Hippocampal formation (tissue), 2 donors: ENCODE measurements at places on chromosomes 11 and 22.

GRCh38 chr22:42990131-42990838 is 24.7 kb downstream of the PACSIN2 start:
- DNase-seq = no peak

- DNase-seq = no peak
Measured at GRCh38 chr22:29426476-29426875, 11.9 kb upstream of the RFPL1 start.

- DNase-seq = no peak
Measured at GRCh38 chr11:93490996-93491618, 52.1 kb downstream of the SMCO4 start.

- DNase-seq = no peak
Measured at GRCh38 chr22:23146478-23147205, 1.4 kb downstream of the RAB36 start.

GRCh38 chr22:35542157-35542938 is 1.7 kb downstream of the RASD2 start:
- no peak for DNase-seq

DNA sequence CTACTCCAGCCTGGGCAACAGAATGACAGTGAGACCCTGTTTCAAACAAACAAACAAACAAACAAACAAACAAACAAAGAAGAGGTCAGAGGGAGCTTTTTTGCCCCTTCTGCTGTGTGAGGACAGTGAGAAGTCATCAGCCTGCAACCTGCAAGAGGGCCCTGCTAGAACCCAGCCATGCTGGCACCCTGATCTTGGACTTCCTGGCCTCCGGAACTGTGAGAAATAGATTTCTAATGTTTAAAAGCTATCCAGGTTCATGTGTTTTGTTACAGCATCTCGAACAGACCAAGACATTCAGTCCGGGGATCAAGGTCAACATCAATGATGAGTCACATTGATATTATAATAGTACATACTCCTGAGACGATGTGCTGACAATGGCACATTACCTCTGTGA is 41.4 kb upstream of the GRAMD1B start:
- DNase-seq = no peak

DNA sequence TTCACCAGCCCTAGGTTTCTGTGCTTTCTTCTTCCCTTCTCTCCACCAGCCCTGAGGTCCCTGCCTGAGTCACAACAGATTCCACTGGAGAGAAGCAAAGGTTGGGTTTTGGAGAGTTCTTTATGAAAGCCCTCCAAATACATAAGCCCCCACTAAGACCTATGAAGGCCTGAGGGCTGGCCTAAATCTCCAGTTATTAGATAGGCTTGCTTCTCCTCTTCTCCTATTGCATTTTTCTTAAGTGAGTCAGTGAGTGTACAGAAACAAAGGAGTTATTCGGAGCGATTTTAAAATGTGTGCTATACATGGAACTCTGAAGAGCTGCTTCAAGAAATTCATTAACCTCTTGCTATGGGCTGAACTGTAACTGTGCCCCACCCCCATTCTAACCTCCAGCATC is 1057.3 kb downstream of the OPCML start:
- DNase-seq = no peak

DNA sequence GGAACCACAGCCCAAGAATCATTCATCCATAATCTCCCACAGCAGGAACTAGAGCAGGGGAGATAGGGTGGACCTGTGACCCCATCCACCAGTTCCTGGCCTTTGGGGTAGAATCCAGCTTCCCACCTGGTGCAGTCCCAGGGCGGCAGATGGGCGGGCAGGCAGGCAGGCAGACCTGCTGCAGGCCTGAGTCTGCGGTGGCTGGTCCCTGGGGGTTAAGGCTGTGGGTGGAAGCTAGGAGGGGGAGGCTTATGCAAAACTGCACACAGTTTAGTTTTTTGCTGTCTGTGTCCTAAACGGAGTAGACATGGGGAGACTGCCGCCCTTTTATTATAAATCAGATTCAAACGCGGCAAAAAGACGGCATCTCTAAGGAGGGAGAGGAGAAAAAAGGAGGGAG is 4.5 kb upstream of the NEFH start:
- no peak for DNase-seq

DNA sequence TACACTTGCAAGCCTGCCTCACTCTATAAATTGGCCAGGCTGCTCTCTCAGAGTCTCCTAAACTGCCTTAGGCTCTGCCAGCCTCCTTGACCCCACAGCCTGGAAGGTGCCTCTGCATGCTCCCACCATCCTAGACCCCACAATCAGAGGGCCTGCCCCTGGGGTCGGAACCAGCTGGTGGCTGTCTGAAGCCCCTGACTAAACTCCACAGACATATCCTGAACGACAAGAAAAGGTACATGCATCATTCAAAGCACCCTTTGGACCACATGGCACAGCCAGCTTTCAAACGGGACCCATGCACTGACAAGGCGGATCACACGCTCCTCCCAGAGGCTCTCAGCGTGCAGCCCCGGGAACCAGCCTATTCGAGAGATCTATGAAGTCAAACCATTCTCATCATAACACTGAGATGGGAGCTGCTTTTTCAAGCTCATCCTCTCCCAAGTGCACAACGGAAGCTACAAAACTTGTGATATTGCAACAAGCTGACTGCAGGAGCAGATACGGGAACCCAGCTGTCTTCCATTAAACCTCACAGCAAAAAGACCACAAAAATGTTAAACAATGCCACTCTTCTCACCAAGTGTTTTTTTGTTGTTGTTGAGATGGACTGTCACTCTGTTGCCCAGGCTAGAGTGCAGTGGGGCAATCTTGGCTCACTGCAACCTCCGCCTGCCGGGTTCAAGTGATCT is 8.1 kb downstream of the SHANK2 start:
- no peak for DNase-seq

DNA sequence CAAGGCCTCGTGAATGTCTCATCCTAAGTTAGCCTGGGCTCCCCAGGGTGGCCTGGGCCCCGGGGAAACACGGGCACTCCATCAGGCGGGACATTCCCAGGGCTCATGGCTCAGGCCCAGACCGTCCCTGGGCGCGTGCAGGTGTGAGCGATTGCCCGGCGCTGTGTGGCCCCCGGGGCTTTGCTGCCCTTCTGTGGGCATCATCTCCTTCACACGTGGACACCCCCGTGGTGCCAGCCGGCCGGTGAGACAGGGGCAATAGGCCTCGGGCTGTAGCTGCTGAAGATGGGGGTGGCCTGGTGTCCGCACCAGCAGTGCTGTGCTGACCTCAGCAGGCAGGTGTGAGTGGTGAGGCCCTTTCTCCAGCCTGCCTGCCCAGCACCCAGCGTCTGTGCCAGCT is 4.6 kb upstream of the SELENOO start:
- no peak for DNase-seq

- no peak for DNase-seq
Measured at GRCh38 chr22:31612891-31613285, 49.1 kb downstream of the PISD start.

- DNase-seq = no peak
Measured at GRCh38 chr11:11558396-11558795, 63.4 kb downstream of the GALNT18 start.

- no peak for DNase-seq
Measured at GRCh38 chr22:25833676-25834075, 91.7 kb downstream of the MYO18B start.

DNA sequence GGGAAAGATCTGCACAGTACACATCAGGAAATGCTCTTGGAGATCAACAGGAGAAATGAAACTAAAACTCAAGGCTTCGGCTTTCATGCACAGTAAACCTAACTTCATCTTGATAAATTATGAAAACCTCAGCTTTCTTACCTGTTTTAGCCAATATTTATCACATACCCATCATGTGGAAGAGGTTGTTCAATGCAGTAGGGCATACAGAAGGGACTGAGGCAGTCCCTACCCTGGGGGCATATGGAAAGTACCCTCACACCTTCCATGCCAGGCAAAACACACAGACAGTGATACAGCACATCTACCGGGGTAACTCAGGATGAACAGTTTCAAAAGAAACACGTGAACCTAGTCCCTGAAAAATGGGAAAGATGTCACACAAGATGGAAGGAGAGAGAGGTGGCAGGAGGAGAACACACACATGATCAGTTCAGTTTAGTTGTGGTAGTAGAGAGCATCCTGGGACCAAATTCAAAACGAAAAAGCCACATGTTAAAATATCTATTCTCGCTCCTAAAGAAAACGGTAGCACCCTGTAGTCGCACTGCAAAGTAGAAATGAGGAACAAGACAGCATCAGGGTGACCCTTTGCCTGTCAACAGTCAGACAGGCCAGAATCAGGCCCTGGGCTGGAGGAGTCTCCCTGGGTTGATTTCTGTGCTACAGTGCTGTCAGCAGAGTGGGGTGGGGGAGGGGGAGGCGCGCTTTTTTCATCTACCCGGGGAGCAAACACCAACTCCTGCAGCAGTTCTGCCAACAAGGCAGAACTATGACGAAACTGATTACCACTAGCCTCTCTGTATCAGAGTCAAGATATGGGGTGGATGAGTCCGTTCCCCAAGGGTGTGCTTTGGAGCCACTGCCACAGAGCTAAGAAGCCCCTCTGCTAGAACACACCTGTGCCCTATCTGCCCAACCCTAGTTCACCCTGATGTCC is 1.3 kb downstream of the HIRA start:
- no peak for DNase-seq

GRCh38 chr11:128463371-128463829 is 124.0 kb downstream of the ETS1 start:
- peak; percentile 6 for DNase-seq

- DNase-seq = no peak
Measured at GRCh38 chr11:30282289-30282631, 40.6 kb upstream of the ARL14EP start.

GRCh38 chr22:19885841-19886592 is 31.3 kb upstream of the GNB1L start:
- no peak for DNase-seq

GRCh38 chr11:129267716-129268115 is 75.6 kb upstream of the ARHGAP32 start:
- no peak for DNase-seq

DNA sequence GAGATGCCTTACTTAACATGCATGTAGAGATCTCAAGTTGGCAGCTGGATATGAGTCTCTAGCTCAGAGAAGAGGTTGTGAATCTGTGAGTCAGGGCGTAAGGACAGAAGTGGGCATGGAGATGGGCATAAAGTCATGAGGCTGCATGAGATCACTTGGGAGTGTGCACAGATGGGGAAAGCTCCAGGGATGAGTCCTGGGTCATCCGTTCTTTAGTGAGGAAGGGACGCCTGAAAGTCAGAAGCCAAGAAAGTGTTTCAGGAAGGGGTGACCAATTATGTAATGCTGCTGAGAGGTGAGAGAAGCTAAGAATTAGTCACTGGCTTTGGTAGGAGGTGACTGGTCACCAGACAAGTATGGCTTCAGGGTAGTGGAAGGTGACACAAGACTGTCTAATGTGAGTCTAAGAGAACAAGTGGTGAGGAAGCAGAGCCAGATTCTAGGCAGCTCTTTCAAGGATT is 6.7 kb downstream of the ACP2 start:
- no peak for DNase-seq

DNA sequence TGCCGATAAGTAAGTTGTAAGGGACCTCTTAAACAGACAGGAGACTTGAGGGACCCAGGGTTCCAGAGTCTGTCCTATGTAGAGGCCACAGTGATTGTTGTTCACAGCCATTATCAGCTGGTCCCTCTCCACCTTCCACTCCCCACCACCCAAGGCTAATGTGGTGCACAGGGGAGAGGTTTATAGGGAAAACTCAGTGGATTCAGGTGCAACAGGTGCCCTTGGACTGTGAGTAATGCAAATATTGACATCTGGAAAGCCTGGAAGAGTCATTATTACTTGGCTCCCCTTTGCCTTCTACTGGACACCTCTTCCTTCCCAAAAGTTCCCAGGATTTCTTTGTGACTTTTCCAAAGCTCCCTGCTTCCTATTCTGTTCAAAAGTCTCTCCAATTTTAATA is 441.1 kb upstream of the CCDC90B start:
- no peak for DNase-seq

DNA sequence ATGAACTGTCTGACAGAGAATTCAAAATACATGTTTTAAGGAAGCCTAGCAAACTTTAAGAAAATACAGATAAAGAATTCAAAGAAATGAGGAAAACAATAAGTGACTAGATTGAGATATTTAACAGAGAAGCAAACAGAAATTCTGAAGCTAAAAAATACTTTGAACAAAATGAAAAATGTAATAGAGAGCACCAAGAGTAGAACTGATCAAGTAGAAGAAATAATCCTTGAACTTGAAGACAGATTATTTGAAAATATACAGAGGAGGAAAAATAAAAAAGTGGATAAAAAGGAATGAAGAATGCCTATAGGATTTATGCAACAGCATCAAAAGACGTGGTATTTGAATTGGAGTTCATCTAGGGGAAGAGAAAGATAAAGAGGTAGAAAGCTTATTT is 101.9 kb upstream of the OR4B1 start:
- DNase-seq = no peak

- no peak for DNase-seq
Measured at GRCh38 chr11:34339149-34340064, 18.4 kb downstream of the ABTB2 start.

DNA sequence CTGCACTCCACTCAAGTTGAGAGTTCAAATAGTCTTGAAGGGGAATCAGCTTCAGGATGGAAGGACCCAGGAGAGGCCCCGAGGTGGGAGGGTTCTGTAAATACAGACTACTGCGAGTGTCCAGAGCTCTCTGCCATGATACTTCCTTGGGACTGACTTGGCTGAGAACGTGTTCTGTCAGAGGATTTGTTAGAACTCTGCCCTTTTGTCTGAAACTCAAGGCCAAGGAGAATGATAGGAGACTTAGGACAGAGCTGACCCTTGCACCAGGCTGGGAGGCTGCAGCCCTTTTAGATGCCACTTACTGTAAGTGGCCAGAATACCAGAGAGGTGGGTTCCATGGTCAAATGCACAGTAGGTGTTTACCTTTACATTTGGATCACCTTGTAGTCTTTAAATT is 2.9 kb upstream of the ATF4 start:
- no peak for DNase-seq

GRCh38 chr11:121575963-121576290 is 123.2 kb upstream of the SORL1-AS1 start:
- no peak for DNase-seq

DNA sequence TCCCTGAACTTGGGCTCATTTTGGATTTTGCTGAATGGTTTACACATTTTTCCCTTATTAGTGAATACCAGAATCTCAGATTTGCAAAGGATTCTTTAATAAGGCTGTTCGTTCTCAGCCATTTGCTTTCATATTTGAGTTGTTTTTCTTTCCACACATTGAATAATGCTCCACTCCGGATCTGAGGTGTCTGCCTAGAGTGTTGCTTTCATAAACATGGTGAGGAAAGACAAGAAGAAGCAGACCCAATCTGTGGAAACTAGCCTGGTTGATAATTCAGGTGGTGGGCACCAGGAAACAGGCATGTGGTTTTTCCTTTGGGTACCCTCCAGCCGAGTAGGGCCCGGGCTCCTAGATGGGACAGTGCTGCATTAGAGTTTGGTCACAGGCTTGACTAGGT is 35.0 kb downstream of the LDLRAD3 start:
- no peak for DNase-seq

GRCh38 chr11:5394091-5394490 is 10.5 kb downstream of the OR51M1 start:
- DNase-seq = no peak
